ENCODE measurements at places on chromosomes 1 and 21. TPM values are rescaled to one million over a fixed set of nuclear protein-coding genes. Genes with fewer than 3 reads are reported as not detected.

DNA sequence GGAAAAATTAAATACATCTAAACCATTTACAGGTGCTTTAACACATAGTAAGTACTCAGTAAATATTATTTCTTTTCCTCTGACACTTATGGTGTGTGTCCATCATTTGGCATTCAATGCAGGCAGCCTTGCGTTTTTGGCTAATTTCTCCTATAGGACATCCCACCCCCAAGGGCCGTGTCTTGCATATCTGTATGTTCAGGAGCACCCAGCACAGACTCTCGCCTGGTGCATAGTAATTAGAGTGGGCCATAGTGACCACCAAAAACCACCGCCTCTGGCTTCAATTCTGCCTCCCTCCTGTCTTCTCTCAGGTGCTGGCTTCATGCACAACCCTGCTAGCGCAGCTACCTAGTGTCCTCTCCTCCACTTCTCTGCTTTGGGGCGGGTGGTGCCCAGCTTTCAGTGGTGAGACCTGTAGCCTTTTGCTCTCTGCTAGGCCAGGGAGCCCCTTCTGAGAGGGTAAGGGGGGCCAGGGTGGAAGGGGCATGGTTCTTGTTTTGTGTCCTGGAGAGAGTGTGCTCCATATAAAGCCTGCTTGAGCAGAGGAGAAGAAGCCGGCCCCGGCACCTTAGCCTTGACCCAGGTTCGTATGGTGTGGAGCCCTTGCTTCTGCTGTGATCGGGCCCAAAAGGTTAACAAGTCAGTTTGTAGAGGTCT lies 33.4 kb downstream of the BATF3 start:
- DNase-seq, result no peak

GRCh38 chr1:226364514-226364899 lies 43.4 kb downstream of the PARP1 start:
- no peak for DNase-seq

DNA sequence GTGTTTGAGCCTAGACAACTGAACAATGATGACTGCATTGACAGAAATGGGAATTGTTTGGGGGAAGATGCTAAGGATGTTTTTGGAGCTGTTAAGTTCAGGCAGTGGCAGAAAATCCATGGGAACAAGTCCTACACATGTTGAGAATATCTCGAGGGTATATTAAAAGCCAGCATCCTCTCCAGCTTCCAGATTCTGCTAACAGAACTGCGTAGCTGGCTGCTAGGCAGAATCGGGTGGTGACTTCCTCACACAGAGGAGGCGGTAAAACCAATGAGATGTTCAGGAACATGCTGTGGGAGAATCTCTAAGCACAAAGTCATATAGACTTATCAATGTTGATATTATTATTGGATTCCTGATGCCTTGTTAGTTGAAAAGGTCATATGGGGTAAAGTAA lies 14.8 kb downstream of the FAM163A start:
- no peak for DNase-seq

GRCh38 chr21:44263221-44263760 lies 1.6 kb upstream of the DNMT3L start:
- no peak for DNase-seq

GRCh38 chr1:225996946-225997545 lies 2.1 kb downstream of the SDE2 start:
- no peak for DNase-seq

GRCh38 chr1:213446496-213446895 lies 395.5 kb downstream of the RPS6KC1 start:
- no peak for DNase-seq

DNA sequence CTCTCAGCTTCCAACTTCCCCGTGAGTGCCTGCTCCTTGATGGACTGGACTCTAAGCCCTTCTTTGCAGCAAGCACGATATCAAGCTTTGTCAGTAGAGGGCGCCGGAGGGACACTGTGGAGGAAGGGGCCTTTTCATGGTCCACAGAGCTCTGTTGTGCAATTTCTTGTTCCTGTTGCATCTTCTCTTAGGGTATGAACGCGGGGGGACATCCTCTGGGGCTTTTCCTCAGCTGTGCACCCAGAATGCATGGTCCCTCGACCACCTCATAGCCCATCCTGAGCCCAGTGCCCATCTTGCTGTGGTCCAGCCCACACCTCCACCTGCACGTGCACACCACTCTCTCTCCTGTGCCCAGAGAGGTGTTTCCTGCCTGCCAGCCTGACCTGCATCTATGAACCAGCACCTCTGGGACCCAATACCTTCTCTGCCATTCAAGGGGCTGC lies 556.8 kb downstream of the PTPRU start:
- peak; percentile 94 for DNase-seq

- DNase-seq, result no peak
Observed at GRCh38 chr1:94100785-94101612, 19.9 kb downstream of the ABCA4 start.

The PGLYRP3 gene
- not detected for total RNA-seq

The GPR61 gene
- 10.3 TPM for total RNA-seq

All from spinal cord (tissue), 10 donors.